ENCODE measurements at places on chromosomes 12 and 14.

DNA sequence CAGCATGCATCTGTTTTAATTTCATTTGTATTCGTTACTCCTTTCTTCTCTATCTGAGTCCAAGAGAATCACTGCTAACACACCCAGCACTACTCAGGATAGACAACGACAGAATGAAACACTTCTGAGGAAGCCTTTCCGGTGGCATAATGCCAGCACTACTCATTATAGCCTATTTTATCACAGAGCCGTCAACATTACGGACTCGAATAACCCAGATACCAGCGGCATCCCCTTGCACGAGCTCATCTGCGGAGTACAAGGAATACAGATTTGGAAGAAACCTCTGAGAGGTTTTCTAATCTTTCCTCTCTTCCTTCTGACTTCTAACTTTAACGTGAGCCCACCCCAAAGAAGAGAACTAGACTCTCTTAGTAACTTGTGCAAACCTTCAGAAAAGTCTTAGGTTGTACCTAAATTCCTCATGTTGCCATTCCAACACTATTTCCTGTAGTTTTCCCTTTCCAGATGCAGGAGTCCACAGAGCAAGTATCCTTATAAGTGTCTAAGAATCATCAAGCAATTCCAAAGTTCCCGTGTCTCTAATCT is 248.1 kb downstream of the APAF1 start:
- no peak for DNase-seq

DNA sequence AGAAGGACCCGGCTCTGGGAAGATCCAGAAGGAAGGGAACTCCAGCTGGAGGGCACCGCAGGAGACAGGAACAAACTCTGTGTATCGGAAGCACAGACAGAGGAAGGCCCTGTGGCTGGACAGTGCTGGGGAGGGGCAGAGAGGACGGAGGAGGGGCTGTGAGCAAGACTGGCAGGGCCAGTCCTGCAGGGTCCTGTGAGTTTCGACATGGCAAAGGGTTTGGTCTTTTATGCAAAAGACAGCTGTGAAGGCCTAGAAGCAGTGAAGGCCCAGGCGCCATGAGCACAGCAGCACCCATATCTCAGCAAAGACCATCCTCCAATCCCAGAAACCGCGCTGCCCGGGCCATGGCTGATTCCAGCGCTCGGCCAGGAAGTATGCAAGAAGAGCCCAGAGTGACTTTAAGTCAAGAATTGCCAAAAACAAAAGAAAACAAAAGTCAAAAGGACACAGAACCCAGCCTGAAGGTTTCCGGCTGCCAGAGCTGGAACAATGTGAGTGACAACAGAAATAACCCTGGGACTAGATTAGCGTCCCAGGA is 126.5 kb downstream of the NCOR2 start:
- peak; percentile 37 for DNase-seq

DNA sequence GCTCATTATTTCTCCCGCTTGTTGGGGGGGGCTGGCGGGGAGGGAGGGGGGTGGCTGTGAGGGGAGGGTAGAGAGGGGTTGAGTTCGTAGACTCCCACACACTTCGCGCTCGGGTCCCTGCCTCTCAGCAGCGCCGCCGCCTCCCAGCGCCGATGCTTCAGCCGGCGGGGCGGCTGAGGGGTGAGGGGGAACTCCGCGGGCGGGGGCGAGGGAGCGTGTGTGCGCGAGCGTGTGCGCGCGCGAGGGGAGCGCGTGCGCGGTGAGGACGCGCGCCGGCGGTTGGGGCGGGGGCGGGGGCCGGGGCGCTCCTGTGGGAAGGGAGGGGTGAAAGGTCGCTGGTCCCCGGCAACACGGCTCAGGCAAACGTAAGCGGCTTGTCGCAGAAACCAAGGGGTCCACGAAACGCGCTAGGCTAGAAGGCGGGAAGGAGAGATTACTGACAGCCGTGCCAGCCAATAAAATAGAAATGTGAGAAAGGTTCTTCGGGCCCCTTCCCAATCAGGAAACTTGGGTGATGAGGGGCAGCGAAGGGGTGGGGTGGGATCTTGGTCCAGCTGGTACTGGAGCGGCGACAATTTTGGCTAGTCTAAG is 343 bp upstream of the NOVA1 start:
- peak; percentile 94 for DNase-seq

- no peak for DNase-seq
These were observed 35.8 kb downstream of the GPR19 start for GRCh38 chr12:12660201-12660600.

- no peak for DNase-seq
These were observed 137.8 kb upstream of the GSC start for GRCh38 chr14:94907626-94908261.

DNA sequence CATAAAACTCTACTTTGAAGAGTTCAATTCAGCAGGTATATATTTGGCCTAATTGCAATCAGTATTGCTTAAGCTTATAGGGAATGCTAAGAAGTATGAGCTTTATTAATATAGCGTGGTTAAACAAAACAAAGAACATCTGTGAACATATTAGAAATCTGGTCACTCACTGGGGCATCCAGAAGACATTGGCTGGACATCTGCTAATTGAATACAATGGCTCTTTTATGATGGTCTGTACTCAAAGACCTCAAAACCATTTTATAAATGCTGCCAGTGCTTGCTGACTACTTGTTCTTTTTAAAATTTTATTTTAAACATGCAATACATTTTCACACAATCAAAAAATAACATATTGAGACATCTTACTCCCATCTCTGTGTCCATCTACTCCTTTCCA is 173.0 kb downstream of the STXBP6 start:
- no peak for DNase-seq

DNA sequence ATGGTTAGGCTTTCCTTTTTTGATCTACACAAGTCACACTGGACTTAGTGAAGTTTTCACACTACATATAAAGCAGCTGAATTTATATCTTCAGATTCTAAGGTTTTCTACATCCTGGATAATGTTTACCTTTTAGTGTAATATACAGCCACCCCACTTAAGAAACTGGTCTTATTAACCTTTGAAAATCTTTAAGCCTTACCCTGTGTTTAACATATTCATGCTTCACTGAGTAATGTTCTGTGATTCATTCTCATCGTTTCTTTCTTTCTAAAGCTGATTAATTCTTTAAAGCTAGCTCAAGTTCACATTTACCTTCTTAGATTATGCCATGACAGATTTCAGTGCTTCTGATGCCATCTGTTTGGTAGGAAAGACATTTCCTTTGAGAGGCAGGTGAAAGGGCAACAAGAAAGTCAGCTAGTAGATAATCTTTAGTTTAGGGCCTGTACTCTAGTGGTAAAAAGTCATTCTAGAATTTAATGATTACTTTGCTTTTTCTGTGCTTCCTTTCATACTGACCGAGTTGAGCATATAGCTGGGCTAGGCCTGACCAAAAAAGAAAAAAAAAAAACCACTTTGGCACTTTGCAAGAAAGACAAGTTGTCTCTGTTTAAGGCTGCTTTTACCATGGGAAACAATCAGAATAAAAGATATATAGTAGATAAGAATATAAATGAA is 690.9 kb upstream of the FBXO33 start:
- no peak for DNase-seq

- DNase-seq, result no peak
These were observed 21.1 kb downstream of the PLXNC1 start for GRCh38 chr12:94169495-94169894.

DNA sequence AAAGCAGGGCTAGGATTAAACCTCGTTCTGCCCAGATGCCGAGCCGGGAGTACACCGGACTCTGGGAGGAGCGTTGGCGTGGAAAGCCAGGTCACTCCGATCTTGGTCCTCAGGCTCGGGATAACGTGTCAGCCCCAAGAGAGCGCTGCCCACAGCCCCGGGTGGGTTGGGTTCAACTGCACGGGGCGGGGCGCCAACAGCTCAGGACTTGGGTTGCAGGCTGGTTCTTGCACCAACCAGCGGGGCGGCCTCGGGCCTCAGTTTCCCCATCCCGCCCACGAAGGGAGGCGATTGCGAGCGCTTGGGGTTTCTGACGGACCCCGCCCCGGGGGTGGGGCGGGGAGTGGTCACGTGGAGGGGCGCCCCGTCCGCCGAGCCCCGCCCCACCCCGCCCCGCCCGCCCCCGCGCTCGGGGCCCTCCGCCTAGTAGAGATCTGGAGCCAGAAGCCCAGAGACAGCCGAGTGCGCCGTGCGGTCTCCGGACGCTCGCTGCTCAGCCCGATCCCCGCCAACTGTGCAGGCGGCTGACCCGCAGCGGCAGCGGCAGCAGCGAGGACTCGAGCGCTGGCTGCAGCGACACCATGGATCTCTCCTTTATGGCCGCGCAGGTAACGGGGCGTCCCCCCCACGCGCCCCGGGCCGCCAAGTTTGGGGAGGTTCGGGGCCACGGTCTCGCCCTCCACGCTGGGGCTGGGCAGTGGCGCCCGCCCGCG is at the start of gene C14orf132:
Gene C14orf132 (plus strand): TSS at position 443 of the 713 bp plus-strand sequence. CDS start 139 bp downstream, at position 582.
- peak; percentile 59 for DNase-seq

DNA sequence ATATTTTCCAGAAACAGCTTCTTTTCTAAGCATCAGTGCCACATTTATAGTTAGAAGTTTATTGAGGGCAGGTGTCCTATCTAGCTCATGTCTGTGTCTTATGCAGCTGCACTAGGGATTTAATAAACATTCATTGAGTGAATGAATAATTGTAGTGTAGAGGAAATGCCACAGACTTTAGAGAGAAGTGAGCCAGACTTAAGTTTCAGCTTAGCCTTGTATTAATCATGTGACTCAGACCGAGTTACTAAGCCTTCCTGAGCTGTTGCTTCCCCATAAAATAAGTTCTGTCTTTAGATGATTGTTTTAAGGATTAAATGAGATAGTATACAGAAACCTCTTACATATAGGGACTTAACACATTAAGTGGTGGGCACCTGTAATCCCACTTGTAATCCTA is 236.1 kb upstream of the DDHD1 start:
- DNase-seq, result no peak

DNA sequence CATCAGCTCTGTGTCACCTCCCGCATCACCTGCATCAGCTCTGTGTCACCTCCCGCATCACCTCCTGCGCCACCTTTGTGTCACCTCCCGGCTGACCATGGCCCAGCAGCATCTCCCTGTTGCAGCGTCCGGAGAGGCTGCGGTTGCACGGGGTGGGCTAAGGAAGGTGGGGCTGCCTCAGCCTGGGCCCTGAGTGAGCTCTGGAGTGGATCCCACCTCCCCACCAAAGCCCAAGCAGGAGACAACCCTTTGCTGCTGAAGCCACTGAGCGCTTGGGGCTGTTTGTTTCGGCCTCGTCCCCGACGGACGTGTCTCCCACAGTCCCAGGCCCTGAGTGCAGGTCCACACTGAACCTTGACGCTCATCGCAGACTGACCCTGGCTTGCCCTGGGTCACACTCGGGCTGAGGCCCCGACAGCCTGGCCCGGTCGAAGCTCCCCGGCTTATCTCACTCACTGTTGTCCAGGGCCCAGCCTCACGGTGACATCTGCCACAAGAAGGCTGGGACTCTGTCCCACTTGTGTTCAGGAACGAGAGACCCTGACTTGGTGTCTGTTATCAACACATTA is 12.2 kb downstream of the TMEM121 start:
- DNase-seq, result no peak

GRCh38 chr14:51884086-51884927 is 23.9 kb downstream of the GNG2 start:
- DNase-seq, result peak; percentile 22

DNA sequence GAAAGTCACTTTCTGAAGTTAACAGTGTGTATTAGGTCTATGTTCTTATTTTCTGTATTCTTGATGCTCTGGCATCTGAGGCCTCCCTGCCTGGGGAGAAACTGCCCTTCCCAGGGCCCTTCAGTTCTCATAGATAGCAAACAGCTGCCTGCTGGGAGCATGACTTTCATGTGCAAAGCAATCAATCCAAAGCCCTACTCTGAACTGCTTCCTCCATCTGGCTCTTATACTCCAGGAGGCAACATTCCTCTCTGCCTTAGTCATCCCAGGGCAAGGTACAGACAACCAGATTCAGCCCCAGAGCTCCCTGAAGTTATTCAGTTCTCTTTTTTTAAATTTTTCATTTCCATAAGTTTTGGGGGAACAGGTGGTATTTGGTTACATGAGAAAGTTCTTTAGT is 41.7 kb upstream of the RIN3 start:
- peak; percentile 65 for DNase-seq

- DNase-seq, result no peak
These were observed 17.1 kb upstream of the MDM1 start for GRCh38 chr12:68349220-68349621.

GRCh38 chr12:106229036-106229591 is 18.7 kb downstream of the CKAP4 start:
- DNase-seq, result no peak

GRCh38 chr12:69435644-69436043 is 34.5 kb upstream of the FRS2 start:
- DNase-seq, result peak; percentile 49

DNA sequence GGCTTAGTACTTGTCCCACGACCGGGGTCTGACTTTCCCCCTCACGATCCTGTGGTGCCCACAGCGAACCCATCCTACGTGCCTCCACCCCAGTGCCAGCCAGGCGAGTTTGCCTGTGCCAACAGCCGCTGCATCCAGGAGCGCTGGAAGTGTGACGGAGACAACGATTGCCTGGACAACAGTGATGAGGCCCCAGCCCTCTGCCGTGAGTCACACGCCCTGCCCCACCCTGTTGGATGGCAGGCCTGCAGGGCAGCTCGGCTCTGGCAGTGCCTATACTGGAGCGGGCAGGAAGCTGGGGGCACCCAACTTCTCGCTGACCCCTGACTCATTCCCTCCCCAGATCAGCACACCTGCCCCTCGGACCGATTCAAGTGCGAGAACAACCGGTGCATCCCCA is 18.3 kb upstream of the LRP1-AS start:
- no peak for DNase-seq

- peak; percentile 47 for DNase-seq
These were observed 62.3 kb downstream of the NIN start for GRCh38 chr14:50768680-50769079.

- DNase-seq, result peak; percentile 60
These were observed 195.8 kb downstream of the FOXN3 start for GRCh38 chr14:89221109-89221810.

DNA sequence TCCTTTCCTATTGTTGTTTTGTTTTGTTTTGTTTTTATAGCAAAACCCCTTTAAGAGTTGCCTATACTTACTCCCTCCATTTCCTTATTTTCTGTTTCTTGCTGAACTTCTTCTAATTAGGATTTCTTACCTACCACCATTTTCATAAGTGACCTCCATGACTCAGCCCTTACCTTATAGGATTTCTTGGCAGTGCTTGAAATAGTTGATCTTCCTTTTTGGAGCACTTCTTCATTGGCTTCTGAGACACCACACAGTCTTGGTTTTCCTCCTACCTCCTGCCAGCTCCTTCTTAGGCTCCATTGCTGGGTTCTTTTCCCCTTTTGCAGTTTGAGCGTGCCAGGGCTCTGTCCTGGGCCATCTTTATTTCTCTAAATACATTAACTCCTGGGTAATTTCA is 23.4 kb upstream of the EID3 start:
- no peak for DNase-seq

- no peak for DNase-seq
These were observed 237.6 kb downstream of the KCNH5 start for GRCh38 chr14:62807636-62808035.

- no peak for DNase-seq
These were observed 6.0 kb upstream of the HOXC9 start for GRCh38 chr12:53994009-53994263.

DNA sequence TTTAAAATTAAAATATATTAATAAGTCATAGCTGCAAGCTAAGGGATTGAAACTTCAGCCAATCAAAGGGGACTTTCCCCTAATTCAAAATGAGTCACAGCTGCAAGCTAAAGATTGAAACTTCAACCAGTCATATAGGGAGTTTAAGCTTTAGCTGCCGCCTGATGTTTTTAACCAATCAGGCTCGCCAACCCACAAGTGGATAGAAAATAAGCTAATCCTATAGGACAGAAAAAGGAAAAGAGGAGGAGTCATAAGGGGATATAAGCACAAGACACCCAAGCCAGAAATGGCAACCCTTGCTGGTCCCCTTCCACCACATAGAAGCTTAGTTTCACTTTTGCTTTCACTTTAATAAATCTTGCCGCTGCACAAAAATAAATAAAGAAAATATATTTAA is 1154.6 kb downstream of the GALC start:
- peak; percentile 6 for DNase-seq
